ENCODE measurements at places on chromosomes 6 and 20. TPM values are rescaled to one million over a fixed set of nuclear protein-coding genes. Genes with fewer than 3 reads are reported as not detected.

GRCh38 chr6:136251394-136251793 lies 1.3 kb upstream of the MTFR2 start:
- DNase-seq, result no peak

DNA sequence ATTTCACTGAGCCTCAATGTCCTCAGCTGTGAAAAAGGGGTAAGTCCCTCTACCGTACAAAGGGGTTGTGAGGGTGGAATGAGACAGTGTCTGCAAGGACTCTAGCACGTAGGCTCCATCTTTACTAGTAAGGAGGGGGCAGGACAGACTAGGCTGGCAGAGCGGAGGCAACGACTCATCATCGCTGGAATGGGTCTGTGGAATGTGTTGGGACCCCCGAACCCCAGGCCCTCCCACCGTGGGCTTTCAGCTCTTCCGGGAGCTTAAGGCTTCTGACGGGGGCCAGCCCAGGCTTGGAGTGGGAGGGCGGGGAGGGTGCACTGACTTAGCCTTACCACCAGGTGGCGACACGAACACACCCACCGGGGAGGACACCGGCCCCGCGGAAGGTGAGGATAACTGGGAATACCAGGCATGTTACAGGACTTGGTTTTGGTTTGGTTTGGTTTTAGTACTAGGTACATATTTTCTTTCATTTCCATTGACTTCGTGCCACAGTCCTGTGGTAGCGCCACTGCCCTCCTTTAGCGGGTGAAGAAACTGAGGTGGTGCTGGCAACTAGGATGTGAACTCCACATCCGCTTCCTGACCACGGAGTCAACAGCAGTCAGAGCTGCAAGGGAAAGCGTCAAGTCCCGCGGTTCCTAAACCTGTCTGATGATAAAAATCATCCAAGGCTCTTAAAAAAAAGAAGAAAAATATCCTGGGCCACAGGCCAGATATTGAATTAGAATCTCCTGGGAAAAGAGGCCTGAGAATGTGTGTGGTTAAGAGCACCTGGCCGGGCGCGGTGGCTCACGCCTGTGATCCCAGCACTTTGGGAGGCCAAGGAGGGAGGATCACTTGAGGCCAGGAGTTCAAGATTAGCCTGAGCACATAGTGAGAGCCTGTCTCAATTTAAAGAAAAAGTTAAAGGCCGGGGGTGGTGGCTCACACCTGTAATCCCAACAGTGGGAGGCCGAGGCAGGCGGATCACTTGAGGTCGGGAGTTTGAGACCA lies 10.3 kb upstream of the TULP1 start:
- DNase-seq, result peak; percentile 39

GRCh38 chr6:20180935-20181334 lies 31.3 kb downstream of the MBOAT1 start:
- no peak for DNase-seq

GRCh38 chr20:24731312-24731711 lies 217.8 kb upstream of the CST7 start:
- no peak for DNase-seq

GRCh38 chr6:125636671-125637070 lies 112.8 kb upstream of the HEY2 start:
- DNase-seq, result no peak

Gene COQ3
- total RNA-seq, result 19.0 TPM

Gene VGLL2
- not detected for total RNA-seq

Data from HCT116 (cell line).